ENCODE measurements at places on chromosomes 7 and 10. TPM values are rescaled to one million over a fixed set of nuclear protein-coding genes. Genes with fewer than 3 reads are reported as not detected.

Gene NEUROD6
- not detected for total RNA-seq

DNA sequence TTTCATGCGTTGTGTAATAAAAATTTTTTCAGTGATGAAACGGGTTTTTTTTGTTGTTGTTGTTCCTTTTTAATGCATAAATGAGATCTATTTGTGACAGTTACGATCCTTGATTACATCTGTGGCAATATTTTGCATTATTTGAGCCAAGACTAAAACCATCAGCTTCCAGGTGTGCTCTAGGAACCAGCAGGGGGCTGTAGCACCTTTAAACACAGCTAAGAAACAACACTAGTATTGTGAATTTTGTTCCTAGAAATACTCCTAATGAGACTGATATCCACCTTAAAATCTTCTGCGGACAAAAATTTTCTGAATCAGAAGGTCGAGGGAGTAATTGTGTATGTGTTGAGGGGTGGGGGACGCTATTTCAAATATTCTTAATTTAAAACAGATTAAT is 52.6 kb downstream of the FGFBP3 start:
- no peaks in the 10 kb centered on the region for H3K4me1 ChIP-seq
- H3K27me3 ChIP-seq = no peaks in the 10 kb centered on the region
- peaks cover 22% of the 10 kb centered on the region for H3K36me3 ChIP-seq
- H3K27ac ChIP-seq = peak overlapping the region; percentile 76
- DNase-seq = no peak

Gene HOXA5
- total RNA-seq = 12.6 TPM

Gene PHKG1
- total RNA-seq = 1.2 TPM

Gene THSD7A
- total RNA-seq = 4.7 TPM

GRCh38 chr10:114917459-114917858 is 20.5 kb upstream of the TRUB1 start:
- no peaks in the 10 kb centered on the region for H3K27me3 ChIP-seq
- no peak overlapping the region for H3K27ac ChIP-seq
- no peak overlapping the region for H3K4me3 ChIP-seq
- peaks cover 15% of the 10 kb centered on the region for H3K4me1 ChIP-seq
- no peak for DNase-seq
- H3K36me3 ChIP-seq = no peaks in the 10 kb centered on the region

Gene FZD1
- 11.8 TPM for total RNA-seq

Gene LHPP
- 15.2 TPM for total RNA-seq

Gene ZNF679
- not detected for total RNA-seq

Gene CLCN1
- total RNA-seq = 0.14 TPM

GRCh38 chr7:106737202-106737562 is 76.2 kb upstream of the CCDC71L start:
- peaks cover 5% of the 10 kb centered on the region for H3K36me3 ChIP-seq
- no peak for DNase-seq
- no peaks in the 10 kb centered on the region for H3K27me3 ChIP-seq
- peaks cover 11% of the 10 kb centered on the region for H3K4me1 ChIP-seq
- no peak overlapping the region for H3K4me3 ChIP-seq
- H3K27ac ChIP-seq = peak overlapping the region; percentile 78

Gene PNLIPRP3
- total RNA-seq = not detected

DNA sequence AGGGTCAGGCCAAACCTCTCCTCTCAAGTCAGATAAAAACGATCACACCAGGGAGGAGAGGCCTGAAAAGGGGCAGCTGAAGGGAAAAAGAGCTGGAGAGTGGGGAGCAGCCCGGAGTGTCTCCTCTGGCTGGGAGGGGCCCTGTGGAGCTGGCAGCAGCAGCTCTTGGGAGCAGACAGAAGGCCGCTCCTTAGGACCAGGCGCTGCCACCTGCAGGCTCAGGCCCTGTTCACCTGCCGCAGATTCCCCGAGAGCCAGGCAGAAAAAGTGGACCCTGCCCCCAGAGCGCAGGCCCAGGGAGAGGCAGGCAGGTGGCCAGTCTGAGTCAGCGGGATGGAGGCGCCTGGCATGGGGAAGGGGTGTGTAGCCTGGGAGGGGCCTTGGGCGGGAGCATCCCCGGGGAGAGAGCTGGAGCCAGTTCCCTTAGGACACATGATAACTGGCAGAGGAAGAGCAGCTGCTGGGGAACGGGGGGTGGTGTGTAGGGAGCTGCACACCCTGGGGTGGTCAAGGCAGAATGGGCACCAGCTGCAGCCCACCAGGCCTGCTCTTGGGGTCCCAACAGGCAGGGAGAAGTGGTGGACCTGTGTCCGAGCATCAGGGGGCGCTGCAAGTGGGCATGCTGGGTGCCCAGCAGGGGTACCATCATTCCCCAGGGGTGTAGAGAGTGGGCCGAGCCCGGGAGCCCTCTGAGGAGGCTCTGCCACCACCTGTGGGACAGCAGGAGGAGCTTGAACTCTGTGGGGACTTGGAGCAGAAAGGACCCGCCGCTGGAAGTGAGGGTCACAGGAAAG is 177.2 kb upstream of the RHEB start:
- no peak overlapping the region for H3K4me3 ChIP-seq
- peaks cover 13% of the 10 kb centered on the region for H3K4me1 ChIP-seq

DNA sequence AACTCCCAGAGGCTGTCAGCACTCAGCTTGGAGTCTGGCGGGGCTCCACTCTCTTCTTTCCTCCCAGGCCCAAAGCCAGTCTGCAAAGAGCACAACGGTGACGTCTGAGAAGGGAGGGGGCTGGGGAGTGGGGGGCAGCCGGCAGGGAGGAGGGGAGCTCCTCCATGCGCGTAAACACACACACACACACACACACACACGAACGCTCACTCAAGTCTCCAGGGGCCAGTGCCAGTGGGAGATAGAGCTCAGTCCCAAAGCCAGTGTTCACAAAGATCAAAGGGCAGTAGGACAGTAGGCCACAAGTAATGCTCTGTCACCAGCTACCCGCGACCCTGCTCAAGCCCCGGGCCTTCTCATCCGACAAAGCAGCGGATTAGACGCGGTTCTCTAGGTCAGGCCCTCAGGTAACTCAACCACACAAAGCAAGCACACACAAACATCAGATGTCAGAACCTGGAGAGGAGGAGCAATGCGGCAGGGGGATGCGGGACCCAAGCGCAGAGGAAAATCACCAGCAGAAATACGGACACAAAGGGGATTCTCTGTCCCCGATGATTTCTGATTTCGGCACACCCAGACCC is 19.9 kb downstream of the TCAF1 start:
- no peaks in the 10 kb centered on the region for H3K27me3 ChIP-seq
- H3K4me1 ChIP-seq = peaks cover 25% of the 10 kb centered on the region
- peak overlapping the region; percentile 98 for H3K27ac ChIP-seq
- DNase-seq = peak; percentile 28
- peak overlapping the region; percentile 89 for H3K4me3 ChIP-seq

DNA sequence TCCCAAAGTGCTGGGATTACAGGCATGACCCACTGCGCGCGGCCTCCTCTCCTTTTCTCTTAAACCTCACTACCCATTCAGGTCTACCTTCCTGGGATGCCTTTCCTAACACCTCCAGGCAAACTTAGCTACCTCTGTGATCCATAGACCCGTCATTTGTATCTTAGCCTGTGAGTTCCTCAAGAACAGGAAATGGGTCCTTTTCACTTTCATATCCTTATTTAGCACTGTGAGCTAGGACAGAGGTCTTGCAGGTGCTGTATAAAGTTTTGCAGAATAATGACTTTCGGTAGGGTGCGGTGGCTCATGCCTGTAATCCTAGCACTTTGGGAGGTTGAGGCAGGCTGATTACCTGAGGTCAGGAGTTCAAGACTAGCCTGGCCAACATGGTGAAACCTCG is 215.7 kb downstream of the RELN start:
- no peaks in the 10 kb centered on the region for H3K36me3 ChIP-seq
- H3K27ac ChIP-seq = no peak overlapping the region
- no peak overlapping the region for H3K4me3 ChIP-seq
- H3K4me1 ChIP-seq = no peaks in the 10 kb centered on the region
- peaks cover 17% of the 10 kb centered on the region for H3K27me3 ChIP-seq

Gene SCIN
- 0.47 TPM for total RNA-seq

Gene MINDY4
- 14.3 TPM for total RNA-seq

GRCh38 chr10:4083509-4084003 is 298.5 kb upstream of the KLF6 start:
- H3K4me3 ChIP-seq = no peak overlapping the region
- DNase-seq = no peak
- H3K36me3 ChIP-seq = no peaks in the 10 kb centered on the region
- no peaks in the 10 kb centered on the region for H3K4me1 ChIP-seq
- no peaks in the 10 kb centered on the region for H3K27me3 ChIP-seq
- H3K27ac ChIP-seq = no peak overlapping the region

DNA sequence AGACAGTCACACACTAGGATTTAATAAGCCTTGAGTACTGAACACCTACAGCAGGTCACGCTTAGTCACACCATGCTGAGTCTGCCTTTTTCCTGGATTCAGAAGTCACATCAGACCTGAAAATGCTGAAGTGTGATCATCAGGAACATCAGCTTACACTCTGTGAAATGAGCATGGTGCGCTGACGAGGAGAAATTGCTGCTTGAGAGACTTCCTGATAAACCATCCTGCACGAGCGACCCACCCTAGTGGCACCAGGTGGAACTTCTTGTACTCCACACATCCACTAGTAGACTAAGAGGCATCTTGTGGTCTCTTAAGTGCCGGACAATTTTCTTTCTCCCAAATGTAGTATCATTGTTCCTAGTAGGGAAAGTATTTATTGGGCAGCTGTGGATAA is 51.8 kb upstream of the MRLN start:
- H3K27ac ChIP-seq = no peak overlapping the region
- no peak for DNase-seq
- H3K27me3 ChIP-seq = no peaks in the 10 kb centered on the region
- peaks cover 31% of the 10 kb centered on the region for H3K36me3 ChIP-seq
- peaks cover 3% of the 10 kb centered on the region for H3K4me1 ChIP-seq

DNA sequence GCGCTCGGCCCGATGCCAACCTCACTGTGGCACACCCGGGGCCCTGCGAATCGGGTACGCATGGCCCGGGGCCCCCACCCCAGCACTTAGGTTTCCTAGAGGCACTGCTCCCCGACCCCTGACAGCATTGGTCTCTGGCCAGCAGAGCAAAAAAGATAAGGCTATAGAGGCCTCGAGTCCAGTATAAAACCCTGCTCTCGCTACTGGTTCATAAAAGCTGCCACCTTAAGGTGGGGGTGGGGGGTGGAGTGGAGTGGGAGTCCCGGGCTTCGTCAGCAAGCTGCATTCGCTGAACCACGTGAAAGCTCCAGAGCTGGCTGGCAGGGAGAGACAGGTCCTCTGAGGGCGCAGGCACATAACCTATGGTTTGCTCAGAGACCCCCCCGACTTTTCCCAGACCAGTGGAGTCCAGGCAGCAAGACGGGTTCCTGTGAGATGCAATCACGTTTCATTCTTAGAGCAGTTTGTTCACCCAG is 1.3 kb downstream of the KAZALD1 start:
- H3K27ac ChIP-seq = no peak overlapping the region
- no peak for DNase-seq
- no peaks in the 10 kb centered on the region for H3K36me3 ChIP-seq
- H3K4me1 ChIP-seq = peaks cover 16% of the 10 kb centered on the region
- H3K27me3 ChIP-seq = peaks cover 52% of the 10 kb centered on the region
- H3K4me3 ChIP-seq = no peak overlapping the region
